ENCODE measurements at places on chromosomes 12 and 14.

GRCh38 chr14:52960627-52961026 is 9.8 kb upstream of the FERMT2 start:
- no peak for DNase-seq

DNA sequence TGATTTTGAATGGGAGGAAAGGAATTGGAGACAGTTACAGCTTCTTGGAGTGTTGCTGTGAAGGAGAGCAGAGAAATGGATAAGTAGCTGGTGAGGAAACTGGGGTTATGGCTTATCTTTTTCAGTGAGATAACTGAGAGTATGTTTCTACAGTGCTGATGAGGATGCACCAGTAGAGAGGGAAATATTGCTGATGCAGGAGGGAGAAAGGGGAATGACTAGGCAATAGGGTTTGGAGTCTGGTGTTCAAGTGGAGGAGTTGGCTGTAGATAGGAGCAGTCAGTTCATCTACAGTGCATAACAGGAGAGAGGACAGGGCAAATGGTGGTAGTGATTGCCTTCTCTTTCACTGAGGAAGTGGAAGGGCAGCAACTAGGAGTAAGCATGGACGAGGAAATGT is 33.0 kb downstream of the SPATS2 start:
- no peak for DNase-seq

DNA sequence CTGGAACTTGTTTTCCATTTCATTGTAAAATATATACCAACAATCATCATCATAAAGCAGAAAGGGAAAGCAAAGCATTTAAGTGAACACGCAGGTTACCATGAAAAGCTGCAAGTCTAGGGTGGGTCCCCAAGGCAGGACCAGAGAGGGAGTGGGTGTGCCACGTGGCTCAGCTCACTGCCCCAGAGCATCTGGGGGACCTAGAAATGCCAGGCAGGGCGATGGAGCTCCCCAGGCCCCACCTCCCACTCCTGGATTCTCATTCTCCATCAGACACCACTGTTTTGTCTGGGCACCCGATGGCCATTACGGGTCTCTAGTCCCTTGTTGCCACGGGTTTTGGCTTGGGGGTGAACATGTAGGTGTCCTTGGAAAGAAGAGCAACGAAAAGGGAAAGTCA is 34.7 kb downstream of the BCL11B start:
- DNase-seq: no peak

DNA sequence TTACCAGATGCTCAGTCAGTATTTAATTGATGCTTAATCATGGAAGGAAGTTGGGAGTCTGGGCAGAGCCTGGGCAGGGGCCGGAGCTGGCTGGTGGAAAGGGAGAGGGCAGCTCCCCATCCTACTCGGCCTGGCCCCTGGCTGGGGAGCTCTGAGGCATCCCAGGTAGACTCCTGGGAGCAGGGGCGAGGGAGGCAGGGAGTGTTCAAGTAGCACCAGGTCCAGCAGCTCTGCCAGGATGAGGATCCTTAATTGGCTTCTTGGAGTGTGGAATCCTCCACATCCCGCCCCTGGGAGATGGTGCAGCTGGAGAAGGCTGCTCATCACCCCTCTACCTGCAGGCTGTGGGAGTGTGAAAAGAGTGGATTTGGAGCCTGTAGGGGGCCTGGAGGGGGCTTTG is 30.9 kb downstream of the SYNDIG1L start:
- no peak for DNase-seq

DNA sequence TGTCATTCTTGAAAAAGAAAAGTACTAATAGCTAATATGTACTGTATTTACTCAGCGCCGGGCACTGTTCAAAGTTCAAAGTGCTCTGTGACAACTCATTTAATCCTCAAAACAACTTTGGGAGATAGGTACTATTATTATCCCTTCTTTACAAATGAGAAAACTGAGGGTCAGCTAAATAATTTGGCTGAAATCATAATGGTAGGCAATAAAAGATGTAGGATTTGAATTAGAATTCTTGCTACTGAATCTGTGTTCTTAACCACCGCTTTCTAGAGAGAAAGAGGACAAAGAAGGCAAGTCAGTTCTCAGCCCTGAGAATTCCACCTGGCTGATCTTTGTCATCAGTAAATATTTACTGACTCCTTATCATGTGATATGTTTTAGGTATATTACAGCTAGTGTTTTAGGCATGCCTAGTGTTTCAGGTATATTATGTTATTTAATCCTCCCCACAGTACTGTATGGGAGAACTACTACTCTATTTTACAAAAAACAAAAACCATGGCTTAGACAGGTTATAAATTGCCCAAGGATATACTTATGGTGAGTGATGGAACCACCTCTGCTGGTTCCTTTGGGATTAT is 205.7 kb upstream of the GZMB start:
- no peak for DNase-seq

DNA sequence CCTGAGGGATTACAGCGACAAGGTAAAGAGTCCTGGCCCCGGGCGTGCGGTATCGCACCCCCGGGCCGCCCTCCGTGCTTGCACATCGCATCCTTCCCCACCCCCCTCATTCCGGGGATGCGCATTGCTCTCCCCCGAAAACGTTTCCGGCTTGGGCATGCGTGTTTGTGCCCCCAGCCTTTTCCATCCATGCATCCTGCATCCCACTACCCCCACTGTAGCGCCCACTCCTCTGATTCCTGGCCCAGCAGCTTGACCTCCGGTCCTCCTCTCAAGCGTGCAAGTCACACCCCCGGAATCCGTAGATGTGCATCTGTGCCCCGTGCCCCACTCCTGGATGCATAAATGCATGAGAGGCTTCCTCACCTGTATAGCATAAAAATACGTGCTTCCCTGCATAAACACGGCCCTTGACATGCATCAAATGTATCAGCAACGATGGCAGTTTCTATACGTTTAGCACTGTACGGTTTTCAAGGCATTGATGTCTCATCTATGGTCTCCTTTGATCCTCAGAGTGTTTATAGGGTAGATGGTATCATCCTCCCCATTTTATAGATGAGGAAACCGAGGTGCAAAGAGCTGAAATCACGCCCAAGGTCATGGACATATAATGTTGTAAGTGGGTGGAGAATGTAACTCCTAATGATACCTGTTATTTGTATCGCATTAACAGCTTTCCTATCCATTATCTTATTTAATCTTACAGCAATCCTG is 484 bp downstream of the RIC8B start:
- no peak for DNase-seq

- no peak for DNase-seq
Measured at GRCh38 chr12:42640391-42640790, 50.8 kb upstream of the PRICKLE1 start.

DNA sequence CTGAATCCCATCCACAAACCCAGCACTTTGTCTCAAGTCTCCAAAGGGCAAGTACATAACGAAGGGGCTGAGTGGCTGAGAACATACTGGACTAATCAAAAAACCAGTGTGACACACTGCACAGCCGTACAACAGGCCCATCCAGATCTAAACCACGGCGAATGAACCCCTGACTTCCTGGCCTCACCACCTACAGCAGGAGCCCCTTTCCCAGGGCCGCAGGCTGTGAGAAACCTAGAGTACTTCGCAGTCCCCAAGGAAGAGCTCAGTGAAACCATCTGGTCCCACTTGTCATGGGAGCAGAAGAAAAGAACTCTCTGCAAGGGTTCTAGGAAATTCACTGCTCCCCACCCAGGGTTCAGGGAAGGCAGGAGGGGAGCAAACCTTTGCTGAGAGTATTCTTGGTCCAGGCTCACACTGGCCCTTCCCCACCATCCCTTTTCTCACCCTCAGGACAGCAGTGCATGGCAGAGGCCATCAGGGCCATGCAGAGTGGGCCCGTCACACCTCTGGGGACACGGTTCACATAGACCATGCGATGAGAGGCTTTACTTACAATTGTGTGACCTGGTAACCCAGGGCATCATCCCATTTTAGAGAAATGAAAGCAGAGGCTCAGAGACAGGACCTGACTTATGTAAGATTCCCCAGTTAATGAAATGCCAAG is 192.8 kb downstream of the BCL11B start:
- DNase-seq: no peak

DNA sequence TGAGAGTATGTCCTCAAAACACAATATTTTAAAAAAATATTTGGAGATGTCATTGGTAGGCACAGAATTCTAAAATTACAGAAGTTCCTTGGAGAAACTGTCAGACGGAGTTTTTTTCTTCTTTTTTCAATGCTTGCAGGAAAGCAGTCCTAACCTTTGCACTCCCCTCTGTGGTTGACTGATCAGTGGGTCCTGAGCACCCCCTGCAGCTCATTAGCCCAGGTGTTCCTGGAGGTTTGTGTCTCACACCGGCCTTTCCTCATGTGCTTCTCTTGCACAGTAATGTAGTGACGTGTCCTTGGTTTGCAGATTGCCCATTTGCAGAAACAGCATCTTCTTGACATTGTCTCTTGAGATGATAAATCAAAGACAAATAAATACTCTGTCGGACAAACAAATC is 513.0 kb downstream of the TMEM121 start:
- DNase-seq: no peak

DNA sequence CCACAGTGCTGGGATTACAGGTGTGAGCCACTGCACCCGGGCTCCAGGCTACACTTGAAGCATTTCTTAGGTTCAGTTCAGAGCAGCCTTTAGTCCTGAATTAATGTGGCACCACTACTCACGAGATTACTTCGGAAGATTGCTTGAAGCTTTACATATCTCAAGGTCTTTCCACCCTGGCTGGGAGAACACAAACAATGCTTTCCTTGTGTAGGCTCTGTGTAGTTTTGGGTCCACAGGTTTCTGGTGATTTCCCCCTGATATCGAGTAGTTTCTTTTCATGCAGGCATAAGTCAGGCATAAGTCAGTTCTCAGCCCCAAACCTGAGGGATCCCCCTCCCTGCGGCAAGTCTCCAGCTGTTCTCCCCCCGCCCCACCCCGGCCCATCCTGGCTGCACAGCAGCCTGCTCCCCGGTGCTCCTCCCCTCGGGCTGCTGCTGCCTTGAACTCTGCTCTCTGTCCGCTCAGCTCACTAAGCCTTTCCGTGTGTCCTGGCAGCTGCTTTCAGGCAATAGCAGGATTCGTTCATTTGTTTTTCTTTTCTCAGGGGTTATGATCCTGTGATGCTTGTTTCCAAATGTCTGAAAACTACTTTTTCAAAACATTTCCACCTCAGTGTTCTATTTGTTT is 417.7 kb downstream of the TMEM121 start:
- no peak for DNase-seq

DNA sequence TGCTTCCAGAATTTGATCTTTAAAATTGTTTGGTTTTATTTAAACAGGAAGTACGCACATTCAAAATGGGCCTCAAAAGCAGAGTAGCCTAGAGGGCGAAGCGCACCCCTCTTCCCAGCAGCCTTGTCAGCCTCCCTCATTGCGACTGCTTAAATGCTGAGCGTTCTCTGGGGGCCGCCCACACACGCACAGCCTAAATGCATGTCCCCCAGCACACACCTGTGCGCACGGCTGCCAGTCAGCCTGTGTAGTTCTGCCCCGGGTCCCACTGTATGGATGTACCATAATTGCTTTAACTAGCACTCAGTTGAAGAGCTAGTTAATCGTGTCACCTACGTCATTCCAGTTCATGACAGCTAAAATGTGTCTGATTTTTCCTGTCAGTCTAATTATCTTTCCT is 79.3 kb downstream of the TESC start:
- no peak for DNase-seq

DNA sequence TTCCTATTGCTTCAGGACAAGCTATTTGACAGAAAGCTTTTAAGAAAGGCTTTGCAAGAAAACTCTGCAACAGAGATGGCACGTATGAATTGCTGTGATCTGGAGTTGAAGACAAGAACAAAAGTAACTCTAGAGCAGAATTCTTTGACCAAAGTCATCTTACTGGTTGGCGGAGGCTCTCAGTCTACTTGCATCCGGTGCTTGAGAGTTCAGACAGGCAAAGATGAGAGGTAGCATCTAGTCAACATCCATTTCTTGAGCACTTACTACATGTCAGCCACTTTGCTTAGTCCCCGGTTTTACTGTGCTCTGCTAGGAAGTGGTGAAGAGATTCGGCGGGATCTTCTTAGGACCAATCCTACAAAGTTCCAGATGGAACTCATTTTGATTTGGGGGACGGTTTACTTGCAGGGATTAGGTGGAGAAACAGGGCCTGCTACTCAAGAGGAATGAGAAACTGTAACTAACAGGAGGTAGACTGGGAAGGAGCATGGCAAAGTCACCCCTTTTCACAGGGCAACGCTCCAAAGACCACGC is 404 bp upstream of the CCDC91 start:
- DNase-seq: no peak

DNA sequence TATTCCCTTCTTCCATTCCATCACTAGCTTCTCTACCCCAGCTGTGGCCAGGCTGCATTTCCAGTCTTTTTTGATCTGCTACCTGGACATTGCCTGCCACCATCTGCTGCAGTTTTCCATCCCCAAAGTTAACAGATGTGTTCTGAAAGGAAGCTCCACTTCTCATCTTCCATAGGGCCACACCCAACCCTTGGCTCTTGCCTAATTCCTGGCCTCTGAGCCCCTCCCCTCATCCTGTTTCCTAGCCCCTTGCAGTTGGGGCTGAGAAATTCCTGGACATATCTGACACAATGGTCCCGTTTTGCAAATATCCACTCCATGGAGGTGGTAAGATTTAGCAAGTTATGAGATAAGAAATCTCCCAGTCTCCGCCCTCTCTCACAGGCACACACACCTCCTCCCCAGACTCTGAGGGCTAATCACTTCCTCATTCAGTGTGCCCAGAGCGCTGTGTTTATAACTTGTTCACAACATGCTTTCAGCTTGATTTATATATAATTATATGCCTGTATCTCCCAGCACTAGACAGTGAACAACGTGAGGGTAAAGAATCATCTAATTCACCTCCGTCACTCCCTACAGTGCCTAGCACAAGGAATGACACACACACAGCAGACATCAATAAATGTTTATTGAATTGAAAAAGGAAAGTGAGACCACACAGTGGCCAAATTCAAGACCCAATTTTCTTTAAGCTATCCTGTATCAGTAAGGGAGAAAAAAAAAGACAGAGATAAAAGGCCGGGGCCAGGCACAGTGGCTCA is 13.4 kb downstream of the SMUG1 start:
- DNase-seq: no peak

- DNase-seq: no peak
Measured at GRCh38 chr14:31382221-31382620, 38.1 kb downstream of the HEATR5A start.

GRCh38 chr12:46858368-46858767 is 32.6 kb upstream of the SLC38A4 start:
- DNase-seq: no peak

- DNase-seq: no peak
Measured at GRCh38 chr12:32776258-32776657, 20.6 kb upstream of the YARS2 start.
